ENCODE measurements at places on chromosomes 7 and 10.

GRCh38 chr7:41878309-41879295, 175.7 kb upstream of the INHBA start:
- DNase-seq = no peak

- DNase-seq = peak; percentile 63
Measured at GRCh38 chr10:79068203-79068561, 584 bp upstream of the ZMIZ1 start.

DNA sequence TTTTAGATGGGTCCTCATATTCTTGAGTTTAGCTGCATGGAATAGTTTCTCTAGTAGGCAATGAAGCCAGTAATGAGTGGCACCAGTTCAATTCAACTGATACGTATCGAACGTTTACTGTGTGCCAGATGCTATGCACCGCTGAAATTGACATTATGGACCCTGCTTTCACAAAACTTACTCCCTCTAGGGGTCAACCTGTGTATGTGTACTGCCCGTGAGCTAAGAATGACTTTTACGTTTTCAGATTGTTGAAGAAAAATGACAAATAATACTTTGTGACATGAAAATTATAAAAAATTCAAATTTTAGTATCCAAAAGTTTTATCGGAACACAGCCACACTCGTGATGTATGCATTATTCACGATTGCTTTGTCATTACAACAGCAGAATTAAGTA, 95.5 kb downstream of the ZMYND11 start:
- no peak for DNase-seq

- DNase-seq = no peak
Measured at GRCh38 chr10:8070440-8070839, 16.0 kb downstream of the GATA3 start.

DNA sequence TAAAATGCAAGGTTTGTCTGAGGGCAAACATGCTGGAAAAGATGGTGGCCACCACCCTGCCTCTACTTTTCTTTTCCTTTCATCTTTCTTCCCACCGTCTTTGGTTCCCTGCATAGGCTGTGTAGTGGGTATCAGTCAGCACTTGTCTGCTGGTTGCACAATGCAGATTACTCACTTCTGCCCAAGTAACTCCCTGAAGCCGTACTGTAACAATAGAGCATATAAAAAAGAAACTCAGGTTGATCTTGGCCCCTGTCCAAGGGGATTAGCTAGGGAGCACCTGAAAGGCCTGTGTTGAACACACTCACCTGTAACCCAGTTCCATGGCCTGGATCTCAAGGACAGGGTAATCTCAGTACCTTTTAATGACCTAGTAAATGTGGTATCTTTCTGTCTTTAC, 533.0 kb upstream of the GALNT17 start:
- no peak for DNase-seq

GRCh38 chr7:322111-322671, 32.2 kb downstream of the FOXL3 start:
- DNase-seq = peak; percentile 81

- no peak for DNase-seq
Measured at GRCh38 chr7:6228361-6229229, 43.8 kb downstream of the CYTH3 start.

DNA sequence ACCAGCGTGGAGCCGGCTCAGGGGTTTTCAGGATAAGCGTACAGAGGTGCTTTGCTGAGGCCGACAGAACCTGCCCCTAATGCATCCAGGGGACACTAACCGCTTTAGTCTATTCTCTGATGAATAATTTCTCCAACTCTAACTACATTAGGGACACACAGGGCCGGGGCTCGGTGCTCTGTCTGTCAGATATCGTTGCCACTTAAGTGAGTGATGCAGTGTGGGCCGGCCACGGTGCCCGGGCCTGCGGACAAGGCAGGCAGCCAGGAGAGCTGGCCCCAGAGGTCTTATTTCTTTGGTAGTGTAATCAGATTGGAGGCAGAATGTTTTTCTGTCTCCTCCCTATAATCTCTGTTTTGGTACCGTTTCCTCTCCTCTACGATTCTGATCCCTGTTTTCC, 62.7 kb downstream of the ADRA2A start:
- DNase-seq = no peak

- no peak for DNase-seq
Measured at GRCh38 chr7:36208997-36209813, 56.2 kb downstream of the EEPD1 start.

DNA sequence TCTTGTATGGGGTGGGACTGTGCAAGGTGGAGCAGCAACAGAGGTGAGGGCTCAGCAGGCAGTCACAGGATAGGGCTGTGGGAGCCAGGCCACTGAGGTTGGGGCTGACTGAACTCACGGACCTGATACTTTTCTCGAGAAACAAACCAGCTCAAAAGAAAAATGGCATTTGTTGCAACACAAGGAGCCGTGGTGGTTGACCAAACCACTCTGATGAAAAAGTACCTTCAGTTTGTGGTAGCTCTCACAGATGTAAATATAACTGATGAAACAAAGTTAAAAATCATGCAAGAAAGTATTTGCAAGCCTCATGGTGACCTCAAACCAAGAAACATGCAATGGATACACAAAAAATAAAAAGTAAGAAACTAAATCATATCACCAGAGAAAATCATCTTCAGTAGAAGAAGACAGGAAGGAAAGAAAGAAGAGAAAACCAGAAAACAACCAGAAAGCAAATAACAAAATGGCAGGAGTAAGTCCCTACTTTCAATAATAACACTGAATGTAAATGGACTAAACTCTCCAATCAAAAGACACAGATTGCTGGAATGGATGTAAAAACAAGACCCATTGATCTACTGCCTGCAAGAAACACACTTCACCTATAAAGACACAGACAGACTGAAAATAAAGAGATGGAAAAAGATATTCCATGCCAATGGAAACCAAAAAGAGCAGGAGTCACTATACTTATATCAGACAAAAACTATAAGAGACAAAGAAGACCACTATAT, 48.9 kb upstream of the DUSP5 start:
- DNase-seq = no peak

DNA sequence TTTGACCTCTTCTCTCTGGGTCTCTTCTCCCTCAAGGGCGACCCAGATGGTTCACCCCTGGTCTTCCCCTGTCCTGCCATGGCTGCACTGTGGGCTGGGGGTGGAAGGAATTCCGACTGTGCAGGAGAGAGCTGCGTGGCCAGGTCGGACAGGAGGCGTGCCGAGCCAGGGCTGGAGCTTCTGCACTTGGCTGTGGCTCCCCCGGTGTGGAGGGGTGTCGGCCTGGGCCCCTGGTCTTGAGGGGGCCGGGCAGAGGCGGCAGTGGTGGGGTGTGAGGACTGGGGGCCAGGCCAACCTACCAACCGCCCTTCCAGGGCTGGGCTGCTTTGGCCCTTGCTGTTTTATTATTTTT, 74.9 kb upstream of the SHH start:
- no peak for DNase-seq

DNA sequence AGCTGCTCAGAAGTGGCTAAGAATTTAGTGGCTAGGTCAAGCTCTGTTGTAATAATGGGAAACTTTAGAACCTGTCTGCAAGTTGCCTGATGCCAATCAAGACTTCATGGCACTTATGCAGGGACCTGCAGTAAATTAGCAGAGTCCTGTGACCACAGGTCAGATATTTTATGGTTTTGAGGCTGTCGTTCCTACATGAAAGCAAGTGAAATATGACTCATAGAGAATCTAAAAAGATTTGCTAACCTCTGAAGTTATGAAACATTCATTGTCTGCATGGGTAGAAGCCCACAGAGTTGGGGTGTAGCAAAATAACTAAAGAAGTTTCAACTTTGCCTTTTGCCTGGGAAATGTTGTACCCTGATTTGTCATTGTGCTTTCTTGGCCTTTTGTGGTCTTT, 32.3 kb downstream of the SLC39A12 start:
- DNase-seq = no peak
